Stimulated activated CD8-positive, alpha-beta memory T cell treated with anti-CD3 and anti-CD28 coated beads, Interleukin-12 subunit alpha, Interleukin-12 subunit beta, amount 100 ng/mL, for 4 hours (primary cell): ENCODE measurements at places on chromosomes 12 and 14.

DNA sequence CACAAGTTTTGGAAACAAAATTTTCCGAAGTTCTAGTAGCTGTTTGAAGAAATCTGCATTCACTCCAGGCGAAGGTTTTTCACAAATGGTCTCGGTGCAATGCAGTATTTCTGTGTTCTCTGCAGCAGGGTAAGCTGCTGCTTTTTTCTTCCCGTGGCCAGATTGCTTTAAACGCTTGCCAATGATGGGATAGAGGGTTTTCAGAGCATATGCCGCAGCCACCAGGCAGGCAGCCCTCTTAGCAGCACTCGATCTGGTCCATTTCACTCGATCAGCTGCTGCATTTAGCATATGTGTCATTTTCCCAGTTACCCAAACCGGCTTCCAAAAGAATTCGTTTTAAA lies 315 bp downstream of the ABCD2 start:
- DNase-seq = peak; percentile 1

GRCh38 chr14:82935691-82936090 lies 1402.0 kb upstream of the SEL1L start:
- DNase-seq = no peak

DNA sequence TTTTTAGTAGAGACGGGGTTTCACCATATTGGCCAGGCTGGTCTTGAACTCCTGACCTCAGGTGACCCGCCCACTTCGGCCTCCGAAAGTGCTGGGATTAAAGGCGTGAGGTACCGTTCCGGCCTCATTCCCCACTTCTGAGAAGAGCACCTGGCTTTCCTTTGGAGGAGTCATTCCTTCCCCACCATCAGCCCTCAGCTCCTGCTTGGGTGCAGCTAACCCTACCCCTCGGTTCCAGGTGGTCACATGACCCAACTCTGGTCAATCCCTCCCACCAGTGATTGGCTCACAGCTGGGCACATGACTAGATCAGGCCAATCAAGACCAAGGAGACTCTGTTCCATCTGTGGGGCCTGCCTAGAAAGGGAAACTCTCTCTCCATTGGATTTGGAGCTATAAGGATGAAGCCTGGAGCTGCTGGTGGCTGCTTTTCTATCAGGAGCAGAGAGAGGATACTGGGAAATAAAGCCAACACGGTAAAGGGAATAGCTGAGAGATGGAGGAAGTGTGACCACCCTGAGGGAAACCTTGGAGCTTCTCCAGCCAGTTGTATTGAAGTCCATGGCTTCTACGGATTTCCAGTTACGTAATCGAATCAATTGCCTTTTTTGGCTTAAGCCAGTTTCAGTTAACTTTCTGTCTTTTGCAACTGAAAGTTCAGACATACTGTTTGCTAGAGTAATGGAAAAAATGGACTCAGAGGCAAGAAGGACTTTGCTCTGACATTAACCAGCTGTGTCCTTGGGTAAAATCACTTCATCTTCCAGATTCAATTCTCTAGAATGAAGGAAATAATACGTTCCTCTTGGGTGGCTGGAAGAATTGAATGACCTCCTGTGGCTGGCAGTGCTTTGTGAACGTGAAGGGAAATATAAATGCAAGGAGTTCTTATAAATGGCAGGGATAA lies 19.7 kb upstream of the IFT81 start:
- DNase-seq = no peak

DNA sequence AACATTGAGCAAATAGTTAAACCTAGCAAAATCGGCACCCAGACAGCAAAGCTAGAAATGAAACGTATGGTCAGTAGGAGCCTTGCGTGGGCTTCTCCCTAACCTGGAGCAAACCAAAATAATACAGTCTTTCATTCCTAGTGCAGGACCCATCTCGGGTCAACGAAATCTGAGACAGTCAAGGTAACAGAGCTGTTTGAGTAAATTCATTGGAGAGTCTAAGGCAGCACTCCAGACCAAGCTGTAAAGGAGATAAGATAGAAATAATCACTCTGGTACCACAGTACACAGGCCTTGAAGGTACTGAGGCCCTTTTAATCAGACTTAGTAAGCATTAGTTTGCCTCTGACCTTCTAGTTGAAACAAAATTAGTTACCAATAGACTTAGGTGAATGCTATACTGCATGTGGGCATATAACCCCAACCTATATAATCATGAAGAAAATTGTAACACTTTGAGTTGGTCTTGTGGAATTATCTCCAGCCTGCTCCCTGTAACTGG lies 54.4 kb upstream of the BICD1 start:
- DNase-seq = no peak

- DNase-seq = no peak
Observed at GRCh38 chr12:104356231-104357115, 52.9 kb downstream of the EID3 start.

DNA sequence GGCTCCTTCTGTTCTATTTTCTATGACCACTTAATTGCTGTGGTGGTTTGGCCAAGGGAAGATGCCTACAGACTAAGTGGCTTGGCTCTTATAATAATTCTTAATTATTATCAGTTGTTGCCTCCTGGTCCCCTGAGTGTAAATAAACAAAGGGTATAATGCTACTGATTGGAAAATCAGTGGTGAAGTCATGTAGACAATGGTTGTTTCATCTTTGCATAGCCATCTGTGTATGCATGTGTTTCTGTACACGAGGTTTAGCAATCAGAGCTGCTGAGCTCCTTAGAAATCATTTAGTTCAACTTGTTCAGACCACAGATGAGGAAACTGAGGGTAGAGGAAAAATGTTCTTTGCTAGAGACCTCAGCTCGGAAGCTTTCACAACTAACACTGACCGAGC lies 152.2 kb downstream of the STXBP6 start:
- DNase-seq = no peak

DNA sequence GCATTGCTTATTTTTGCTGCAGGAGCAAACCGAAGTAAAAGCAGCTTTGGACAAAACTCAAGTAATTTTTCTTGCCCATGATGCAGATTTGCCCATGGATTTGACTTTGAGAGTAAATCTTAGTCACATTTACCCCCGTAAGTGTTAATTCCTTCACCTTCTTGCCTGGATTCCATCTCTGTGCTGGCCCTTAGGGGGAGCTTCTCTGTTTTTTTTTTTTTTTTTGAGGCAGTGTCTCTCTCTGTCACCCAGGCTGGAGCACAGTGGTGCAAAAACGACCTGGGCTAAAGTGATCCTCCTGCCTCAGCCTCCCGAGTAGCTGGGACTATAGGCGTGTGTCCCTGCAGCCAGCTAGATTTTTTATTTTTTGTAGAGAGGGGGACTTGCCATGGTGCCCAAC lies 210.2 kb downstream of the FUT8 start:
- DNase-seq = no peak

DNA sequence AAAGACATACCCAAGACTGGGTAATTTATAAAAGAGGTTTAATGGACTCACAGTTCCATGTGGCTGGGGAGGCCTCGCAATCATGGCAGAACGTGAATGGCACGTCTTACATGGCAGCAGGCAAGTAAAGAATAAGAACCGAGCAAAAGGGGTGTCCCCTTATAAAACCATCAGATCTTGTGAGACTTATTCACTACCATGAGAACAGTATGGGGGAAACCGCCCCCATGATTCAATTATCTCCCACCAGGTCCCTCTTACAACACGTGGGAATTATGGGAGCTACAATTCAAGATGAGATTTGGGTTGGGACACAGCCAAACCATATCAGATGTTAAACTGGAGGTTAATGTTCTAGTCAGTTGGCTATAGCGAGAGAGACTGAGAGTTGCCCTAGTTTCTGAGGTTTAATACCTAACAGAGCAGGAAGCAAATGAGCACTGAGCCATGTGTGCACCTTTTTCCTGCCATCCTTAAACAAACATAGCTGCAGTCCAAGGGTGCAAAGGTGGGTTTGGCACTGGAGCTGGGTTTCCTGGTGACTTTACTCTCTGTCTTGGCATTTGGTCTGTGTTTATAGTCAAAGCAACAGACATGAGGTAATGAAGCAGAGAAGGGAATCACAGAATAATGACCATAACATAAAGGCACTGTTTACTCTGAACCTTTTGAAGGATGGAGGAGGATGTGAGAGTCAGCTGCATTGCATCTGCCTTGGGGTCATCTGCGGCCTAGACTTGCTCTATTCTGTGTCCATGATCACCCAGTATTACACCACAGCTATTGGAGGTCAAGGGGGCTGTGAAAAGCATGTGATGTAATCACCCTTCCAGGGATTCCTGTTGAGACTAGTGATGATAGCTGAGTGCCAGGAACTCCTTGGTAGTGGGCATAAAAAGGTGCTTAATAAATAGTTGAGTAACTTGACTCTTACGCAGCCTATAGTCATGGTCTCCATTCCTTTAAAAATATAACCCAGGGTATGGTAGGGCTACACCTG lies 83.6 kb upstream of the USP44 start:
- DNase-seq = no peak

DNA sequence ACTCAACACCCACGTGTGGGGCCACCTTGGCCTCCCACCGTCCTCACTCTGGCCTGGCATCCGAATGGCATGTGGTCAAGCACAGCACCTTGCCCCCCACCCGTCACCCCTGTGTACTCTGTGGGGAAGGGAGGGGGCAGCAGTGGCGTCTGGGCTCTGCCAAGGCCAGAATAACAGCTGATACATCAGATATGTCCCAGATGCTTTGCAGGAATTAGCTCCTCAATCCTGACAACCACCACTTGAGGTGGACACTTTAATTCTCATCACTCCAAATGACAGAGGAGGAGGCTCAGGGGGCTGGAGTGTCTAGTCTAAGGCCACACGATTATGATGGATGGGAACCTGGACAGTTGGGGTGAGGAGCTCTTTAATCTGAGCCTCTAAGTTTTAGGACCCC lies 1.7 kb upstream of the KRT80 start:
- DNase-seq = no peak

GRCh38 chr12:127306604-127307215 lies 960.3 kb upstream of the TMEM132C start:
- no peak for DNase-seq

DNA sequence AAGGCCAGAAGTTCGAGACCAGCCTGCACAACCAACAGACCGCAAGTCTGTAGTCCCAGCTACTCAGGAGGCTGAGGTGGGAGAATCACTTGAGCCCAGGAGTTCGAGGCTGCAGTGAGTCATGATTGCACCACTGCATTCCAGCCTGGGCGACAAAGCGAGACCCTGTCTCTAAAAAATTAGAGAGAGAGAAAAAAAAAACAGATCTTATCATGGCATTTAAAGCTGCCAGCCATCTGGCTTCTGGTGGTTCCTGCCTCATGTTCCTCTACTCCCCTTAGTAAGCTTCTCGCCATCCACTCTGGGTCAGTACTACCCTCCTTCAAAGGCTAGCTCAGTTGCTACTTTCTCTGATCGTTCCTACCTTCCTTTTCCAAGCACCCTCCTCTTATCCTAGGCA lies 16.1 kb downstream of the CLSTN3 start:
- no peak for DNase-seq

DNA sequence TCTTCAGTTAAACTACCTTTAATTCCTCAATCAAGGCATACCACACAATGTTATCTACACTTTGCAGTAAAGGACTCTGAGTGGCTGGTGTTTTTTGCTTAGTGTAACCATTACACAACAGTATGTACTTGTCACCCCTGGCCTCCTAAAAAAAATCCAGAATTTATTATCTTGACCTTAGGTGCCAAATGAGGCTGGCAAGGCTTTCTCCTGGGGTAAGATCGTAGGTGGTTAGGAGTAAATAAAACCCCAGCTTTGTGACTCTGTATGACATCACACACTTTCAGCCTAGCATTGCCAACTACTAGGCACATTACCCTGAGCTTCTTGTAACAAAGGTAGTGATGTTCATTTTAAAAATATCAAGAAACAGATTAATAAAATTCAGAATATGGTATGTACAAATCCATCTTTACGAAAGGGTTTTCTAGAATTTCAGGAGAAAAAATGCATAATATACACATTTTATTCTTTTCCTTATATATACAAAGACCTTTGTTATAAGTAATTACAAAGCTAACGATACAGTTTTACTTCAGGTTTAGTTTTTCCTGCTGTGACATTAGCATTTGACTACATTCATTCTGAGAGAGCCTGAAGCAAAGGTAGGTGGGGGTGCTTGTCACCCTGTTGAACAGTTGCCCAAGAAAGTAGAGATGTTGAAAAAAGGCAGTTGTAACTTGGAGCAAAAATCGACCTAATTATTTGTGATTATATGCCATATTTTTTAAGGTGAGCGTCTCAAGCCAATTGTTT lies 13.5 kb downstream of the TCL1A start:
- no peak for DNase-seq

GRCh38 chr12:84315926-84316325 lies 596.7 kb downstream of the SLC6A15 start:
- DNase-seq = no peak

DNA sequence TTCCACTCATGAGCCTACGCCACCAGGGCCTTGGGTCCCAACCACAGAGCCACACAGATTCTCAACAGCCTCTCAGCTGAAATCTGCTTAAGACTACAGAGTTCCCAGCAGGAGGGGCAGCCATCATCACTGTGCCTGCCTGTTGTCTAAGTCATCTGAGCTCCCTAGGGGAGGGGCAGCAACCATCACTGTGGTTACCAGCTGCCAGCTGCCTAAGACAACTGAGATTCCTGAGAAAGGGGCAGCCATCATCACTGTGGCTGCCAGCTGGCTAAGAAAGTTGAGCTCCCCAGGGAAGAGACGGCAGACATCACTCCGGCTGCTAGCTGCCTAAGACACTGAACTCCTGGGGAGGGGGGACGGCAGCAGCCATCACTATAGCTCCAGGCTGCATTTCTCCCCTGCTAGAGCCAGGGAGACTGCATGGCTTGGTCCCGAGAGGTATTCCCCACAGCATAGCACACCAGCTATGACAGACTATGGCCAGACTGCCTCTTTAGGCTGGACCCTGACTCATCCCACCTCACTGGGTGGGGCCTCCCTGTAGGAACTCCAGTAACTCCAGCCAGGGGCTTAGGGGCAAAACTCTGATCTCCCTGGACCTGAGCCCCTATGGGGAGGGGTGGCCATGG lies 37.2 kb upstream of the C14orf132 start:
- no peak for DNase-seq

DNA sequence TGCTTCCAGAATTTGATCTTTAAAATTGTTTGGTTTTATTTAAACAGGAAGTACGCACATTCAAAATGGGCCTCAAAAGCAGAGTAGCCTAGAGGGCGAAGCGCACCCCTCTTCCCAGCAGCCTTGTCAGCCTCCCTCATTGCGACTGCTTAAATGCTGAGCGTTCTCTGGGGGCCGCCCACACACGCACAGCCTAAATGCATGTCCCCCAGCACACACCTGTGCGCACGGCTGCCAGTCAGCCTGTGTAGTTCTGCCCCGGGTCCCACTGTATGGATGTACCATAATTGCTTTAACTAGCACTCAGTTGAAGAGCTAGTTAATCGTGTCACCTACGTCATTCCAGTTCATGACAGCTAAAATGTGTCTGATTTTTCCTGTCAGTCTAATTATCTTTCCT lies 79.3 kb downstream of the TESC start:
- DNase-seq = no peak
